ENCODE measurements at places on chromosomes 11 and 22. TPM values are rescaled to one million over a fixed set of nuclear protein-coding genes. Genes with fewer than 3 reads are reported as not detected.

The ARAP1 gene
- 106 TPM for total RNA-seq

The CNTF gene
- 2.7 TPM for total RNA-seq

The IRAG1 gene
- 0.81 TPM for total RNA-seq

The SUSD2 gene
- total RNA-seq, result 0.31 TPM

The THAP7 gene
- total RNA-seq, result 13.5 TPM

The APOL5 gene
- total RNA-seq, result not detected

The TYMP gene
- 35.5 TPM for total RNA-seq

The ACAT1 gene
- 166 TPM for total RNA-seq

The HBG2 gene
- total RNA-seq, result not detected

The CLCF1 gene
- total RNA-seq, result 2.7 TPM

The HTR3B gene
- total RNA-seq, result not detected

The BRSK2 gene
- under 0.01 TPM for total RNA-seq

The TRAPPC4 gene
- 137 TPM for total RNA-seq

The OR4B1 gene
- total RNA-seq, result not detected

The MYRF gene
- total RNA-seq, result 1.0 TPM

The ABCC8 gene
- total RNA-seq, result not detected

The FDXACB1 gene
- 1.3 TPM for total RNA-seq

The TRPC6 gene
- total RNA-seq, result 106 TPM

The APLP2 gene
- total RNA-seq, result 1,316 TPM

Data from bladder microvascular endothelial cell (primary cell).